Activated T-helper 2 cell treated with anti-CD3 and anti-CD28 coated beads, Interferon-gamma antibody, Interleukin-2, Interleukin-4, amounts not matched to agents 10 μg/mL and 5 μg/mL and 100 μg/mL, durations not matched to agents 14 hours and 24 hours and 36 hours (primary cell): ENCODE measurements at places on chromosomes 5 and 9.

DNA sequence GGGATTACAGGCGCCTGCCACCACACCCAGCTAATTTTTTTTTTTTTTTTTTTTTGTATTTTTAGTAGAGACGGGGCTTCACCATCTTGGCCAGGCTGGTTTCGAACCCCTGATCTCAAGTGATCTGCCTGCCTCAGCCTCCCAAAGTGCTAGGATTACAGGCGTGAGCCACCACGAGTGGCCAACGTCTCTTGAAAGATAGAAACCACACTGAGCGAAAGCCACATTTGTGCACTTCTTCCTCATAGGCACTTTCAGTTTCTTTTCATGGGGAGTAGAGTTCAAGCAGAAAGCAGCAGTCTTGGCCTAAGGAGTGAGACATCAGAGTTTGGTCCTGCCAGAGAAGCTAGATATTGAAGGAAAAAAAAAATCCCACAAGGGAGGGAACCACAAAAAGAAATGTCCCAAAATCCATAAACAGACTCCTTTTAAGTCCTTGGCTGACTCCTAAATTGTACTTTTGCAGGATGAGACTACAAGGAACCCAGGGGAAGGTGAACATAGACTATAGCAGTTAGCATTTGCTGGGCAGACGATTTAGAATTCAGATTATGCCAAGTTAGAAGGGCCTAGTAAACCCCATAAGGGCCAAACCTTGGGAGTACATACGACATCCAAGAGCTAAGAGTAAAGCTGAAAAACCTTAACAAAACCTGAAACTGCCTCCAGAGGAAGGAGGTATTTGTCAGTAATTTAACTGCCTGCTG is 43.9 kb upstream of the GLIPR2 start:
- H3K4me1 ChIP-seq = peaks cover 18% of the 10 kb centered on the region
- H3K27ac ChIP-seq = peak overlapping the region; percentile 85
- H3K27me3 ChIP-seq = no peaks in the 10 kb centered on the region
- H3K4me3 ChIP-seq = no peak overlapping the region

DNA sequence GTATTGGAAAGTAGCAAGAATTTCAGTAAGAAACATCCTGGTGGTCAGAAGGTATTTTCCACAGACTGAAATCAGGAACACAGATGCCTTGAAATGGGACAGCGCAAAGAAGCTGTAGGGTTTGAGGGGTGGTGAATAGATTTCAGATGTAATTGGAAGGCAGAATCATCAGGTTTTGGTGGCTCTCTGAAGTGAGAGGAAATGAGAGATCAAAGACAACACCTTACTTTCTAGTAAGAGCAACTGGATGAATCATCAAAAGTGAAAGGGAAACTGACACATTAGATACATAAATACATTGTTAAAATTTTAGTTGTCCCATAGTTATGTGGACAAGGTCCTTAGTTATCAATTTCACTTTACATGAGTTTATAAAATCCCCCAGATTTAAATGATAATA is 188.2 kb upstream of the SLC27A6 start:
- H3K27me3 ChIP-seq = peaks cover 7% of the 10 kb centered on the region
- DNase-seq = no peak
- H3K36me3 ChIP-seq = no peaks in the 10 kb centered on the region
- no peak overlapping the region for H3K27ac ChIP-seq

DNA sequence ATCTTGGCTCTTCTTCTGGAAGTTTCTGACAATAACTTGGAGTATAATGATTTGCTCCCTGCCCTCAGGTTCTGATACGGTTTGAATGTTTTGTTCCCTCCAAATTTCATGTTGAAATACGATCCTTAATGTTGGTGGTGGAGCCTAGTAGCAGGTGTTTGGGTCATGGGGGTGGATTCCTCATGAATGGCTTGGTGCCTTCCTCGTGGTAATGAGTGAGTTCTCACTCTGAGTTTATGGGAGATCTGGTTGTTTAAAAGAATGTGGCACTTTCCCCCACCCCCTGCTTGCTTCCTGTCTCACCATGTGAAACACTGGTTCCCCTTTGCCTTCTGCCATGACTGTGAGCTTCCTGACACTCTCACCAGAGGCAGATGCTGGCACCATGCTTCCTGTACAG is 103.0 kb upstream of the OSMR start:
- H3K27me3 ChIP-seq = no peaks in the 10 kb centered on the region
- no peak for DNase-seq
- H3K36me3 ChIP-seq = no peaks in the 10 kb centered on the region
- H3K27ac ChIP-seq = no peak overlapping the region
- H3K4me3 ChIP-seq = no peak overlapping the region

DNA sequence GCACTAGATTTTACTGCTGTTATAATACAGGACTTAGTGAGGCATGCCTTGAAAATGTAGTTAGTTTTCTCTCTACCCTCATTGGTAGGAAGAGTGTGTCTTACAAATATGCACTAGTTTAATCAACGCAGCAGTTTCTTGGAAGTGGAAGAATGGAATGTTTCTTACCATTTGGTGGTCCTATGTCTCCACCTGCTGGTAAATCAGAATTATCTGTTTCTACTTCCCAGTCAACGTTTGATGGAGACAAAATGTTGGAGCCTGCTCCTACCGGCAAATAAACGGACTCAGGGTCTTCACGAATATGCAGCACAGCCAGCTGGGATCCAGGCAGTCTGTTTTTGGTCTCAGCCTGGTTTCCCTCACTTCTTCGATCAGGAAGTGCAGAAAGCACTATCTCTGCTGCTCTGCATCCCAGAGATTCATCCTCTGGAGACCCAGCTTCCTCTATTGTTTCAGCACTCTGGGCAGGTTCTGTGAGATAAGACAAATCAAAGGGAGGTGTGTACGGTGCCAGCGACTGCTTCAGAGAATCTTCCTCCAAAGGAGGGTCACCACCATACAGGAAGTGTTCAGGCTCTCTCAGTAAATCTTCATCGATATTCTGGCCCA is 59.5 kb upstream of the PCA3 start:
- no peaks in the 10 kb centered on the region for H3K36me3 ChIP-seq
- peaks cover 26% of the 10 kb centered on the region for H3K27me3 ChIP-seq
- no peak overlapping the region for H3K4me3 ChIP-seq
- H3K27ac ChIP-seq = no peak overlapping the region
- H3K4me1 ChIP-seq = peaks cover 7% of the 10 kb centered on the region

DNA sequence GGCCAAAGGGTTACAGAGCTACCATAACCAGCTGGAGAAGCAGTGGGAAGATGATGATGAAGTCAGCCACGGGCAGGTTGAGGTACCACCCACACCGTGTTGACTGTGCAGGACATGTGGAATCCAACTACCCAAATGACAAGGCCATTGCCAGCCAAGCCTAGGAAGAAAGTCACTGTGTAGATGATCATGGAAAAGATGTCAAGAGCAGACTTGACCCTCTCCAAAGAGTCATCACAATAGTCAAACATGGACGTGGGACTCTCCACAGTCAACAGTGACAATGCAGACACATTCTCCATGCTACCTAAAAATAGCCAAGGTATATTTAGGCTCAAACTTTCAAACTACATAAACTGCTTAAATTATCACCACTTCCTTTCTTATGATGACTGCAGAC is 20.9 kb upstream of the SPINK1 start:
- DNase-seq = no peak
- no peak overlapping the region for H3K4me3 ChIP-seq
- H3K4me1 ChIP-seq = no peaks in the 10 kb centered on the region
- H3K27me3 ChIP-seq = peaks cover 8% of the 10 kb centered on the region
- H3K36me3 ChIP-seq = no peaks in the 10 kb centered on the region

DNA sequence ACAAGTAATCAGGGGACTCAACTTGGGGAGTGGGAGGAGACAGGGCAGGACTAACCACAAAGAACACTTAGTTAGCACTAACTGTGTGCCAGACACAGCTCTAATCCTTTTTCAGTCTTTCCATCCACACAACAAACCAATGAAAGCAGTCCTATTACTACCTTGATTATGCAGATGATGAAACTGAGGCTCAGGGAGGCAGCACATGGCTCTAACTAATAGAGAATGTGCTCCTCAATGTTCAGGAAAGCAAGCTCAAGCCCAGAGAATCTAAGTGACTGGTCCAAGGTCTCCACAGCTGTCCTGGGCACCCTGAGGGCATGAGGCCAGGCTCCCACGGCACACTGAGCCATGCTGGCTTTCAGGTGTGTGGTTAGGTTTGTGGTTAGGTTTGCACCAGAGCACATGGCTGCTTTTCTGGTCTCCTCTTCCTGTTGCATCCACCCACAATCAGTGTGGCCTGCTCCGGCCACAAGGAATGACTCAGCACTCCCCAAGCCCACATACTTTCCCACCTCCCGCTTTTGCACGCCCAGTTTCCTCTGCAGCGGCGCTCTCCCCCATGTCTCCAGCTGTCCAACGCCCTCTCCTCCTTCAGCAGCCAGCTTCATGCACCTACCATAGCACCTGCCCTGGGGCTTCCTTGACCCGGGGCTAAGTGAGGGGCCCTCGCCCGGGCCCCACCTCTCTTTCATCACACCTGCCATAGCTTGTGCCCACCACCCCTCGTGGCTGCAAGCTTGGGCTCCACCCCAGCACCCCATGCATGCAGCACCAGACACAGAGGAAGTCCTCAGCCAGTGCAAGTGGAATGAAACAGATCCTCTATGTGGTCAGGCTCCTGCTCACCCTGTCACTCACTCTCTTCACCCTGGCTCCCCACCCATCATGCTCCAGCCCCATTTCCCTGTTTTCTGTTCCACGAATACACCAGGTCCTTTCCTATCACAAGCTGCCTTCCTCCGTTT is 133.1 kb downstream of the GABBR2 start:
- no peak overlapping the region for H3K4me3 ChIP-seq
- H3K36me3 ChIP-seq = no peaks in the 10 kb centered on the region
- H3K27ac ChIP-seq = no peak overlapping the region
- peak; percentile 17 for DNase-seq

- H3K27me3 ChIP-seq = peaks cover 37% of the 10 kb centered on the region
- peak; percentile 63 for DNase-seq
- no peak overlapping the region for H3K4me3 ChIP-seq
- H3K36me3 ChIP-seq = no peaks in the 10 kb centered on the region
- no peak overlapping the region for H3K27ac ChIP-seq
Observed at GRCh38 chr9:34899535-34900158, 58.4 kb upstream of the PHF24 start.

DNA sequence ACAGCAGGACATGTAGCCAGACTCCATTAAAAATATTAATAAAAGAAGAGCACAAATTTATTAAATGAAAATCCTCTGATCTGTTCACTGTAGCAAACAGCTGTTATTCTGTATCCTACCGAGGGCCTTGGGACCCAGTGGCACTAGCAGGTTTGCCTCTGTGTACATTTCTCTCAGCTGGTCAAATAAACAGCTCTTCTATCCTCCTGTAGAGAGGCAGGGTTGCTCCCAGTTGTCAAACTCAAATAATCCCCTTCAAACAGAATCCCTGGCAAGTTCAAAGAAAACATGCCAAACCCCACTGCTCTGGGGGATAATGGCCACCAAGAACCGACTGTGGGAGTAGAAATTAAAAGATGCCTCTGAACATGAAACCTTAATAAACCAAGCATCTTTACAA is 1262.0 kb upstream of the DMAC1 start:
- no peaks in the 10 kb centered on the region for H3K36me3 ChIP-seq
- no peak overlapping the region for H3K27ac ChIP-seq
- no peak overlapping the region for H3K4me3 ChIP-seq
- H3K4me1 ChIP-seq = no peaks in the 10 kb centered on the region
- no peak for DNase-seq

DNA sequence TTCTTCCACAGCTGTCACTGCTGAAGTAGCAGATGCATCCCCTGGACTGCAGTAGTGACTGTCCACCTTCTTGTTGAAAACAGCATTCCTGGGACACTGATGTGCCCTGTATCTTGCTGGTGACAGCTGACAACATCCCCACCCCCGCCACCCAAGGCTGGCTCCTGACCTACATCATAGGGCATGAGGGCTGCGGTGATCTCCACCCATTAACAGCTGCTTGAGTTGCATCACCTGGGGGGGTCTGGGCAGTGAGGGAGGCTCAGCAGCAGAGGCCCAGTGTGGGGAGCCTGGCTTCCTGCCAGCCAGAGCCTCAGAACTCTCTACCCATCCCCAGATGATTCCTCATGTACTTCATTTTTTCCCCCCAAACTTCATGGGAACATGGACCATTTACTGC is 4.1 kb downstream of the PRUNE2 start:
- no peak overlapping the region for H3K4me3 ChIP-seq
- no peak overlapping the region for H3K27ac ChIP-seq
- no peak for DNase-seq

- no peak overlapping the region for H3K27ac ChIP-seq
- H3K27me3 ChIP-seq = no peaks in the 10 kb centered on the region
- DNase-seq = no peak
- no peaks in the 10 kb centered on the region for H3K36me3 ChIP-seq
- no peaks in the 10 kb centered on the region for H3K4me1 ChIP-seq
Observed at GRCh38 chr9:106023455-106023854, 329.1 kb downstream of the TMEM38B start.

- H3K27me3 ChIP-seq = no peaks in the 10 kb centered on the region
- no peaks in the 10 kb centered on the region for H3K36me3 ChIP-seq
- H3K27ac ChIP-seq = no peak overlapping the region
- DNase-seq = no peak
Observed at GRCh38 chr5:20105915-20106314, 117.9 kb upstream of the CDH18 start.

GRCh38 chr9:107044872-107045271 is 181.9 kb downstream of the ZNF462 start:
- no peak for DNase-seq
- H3K36me3 ChIP-seq = no peaks in the 10 kb centered on the region
- no peaks in the 10 kb centered on the region for H3K27me3 ChIP-seq
- H3K27ac ChIP-seq = no peak overlapping the region
- H3K4me3 ChIP-seq = no peak overlapping the region

- H3K4me3 ChIP-seq = no peak overlapping the region
- no peak for DNase-seq
- peaks cover 42% of the 10 kb centered on the region for H3K27me3 ChIP-seq
- peaks cover 2% of the 10 kb centered on the region for H3K4me1 ChIP-seq
- H3K27ac ChIP-seq = no peak overlapping the region
Observed at GRCh38 chr9:129552064-129552463, 68.8 kb downstream of the C9orf50 start.

DNA sequence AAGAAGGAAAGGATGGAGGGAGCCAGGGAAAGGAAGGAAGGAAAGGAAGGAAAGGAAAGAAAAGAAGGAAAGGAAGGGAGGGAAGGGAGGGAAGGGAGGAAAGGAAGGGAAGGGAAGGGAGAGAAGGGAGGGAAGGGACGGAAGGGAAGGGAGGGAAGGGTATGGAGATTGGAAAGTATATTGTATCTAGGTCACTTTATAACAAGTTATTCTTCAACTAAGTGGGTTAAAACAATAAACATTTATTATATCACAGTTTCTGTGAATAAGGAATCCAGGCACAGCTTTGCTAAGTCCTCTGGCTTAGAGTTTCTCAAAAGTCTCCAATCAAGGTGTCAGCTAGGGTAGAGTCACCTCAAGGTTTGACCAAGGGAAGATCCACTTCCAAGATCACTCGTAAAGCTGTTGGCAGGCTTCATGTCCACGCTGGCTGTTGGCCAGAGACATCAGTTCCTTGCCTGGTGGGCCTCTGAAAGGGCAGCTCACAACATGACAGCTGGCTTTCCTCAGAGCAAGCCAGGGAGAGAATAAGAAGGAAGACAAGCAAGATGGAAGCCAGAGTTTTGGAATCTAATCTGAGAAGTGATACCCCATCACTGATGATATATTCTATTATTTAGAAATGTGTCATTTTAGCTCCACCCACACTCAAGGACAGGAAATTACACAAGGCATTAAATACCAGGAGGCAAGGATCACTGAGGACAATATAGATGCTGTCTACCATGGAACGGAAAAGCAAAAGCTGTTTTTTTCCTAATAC is 105.1 kb downstream of the DEPDC1B start:
- peaks cover 26% of the 10 kb centered on the region for H3K36me3 ChIP-seq
- no peak overlapping the region for H3K4me3 ChIP-seq
- no peak for DNase-seq
